ENCODE measurements at places on chromosomes 1 and 21. TPM values are rescaled to one million over a fixed set of nuclear protein-coding genes. Genes with fewer than 3 reads are reported as not detected.

DNA sequence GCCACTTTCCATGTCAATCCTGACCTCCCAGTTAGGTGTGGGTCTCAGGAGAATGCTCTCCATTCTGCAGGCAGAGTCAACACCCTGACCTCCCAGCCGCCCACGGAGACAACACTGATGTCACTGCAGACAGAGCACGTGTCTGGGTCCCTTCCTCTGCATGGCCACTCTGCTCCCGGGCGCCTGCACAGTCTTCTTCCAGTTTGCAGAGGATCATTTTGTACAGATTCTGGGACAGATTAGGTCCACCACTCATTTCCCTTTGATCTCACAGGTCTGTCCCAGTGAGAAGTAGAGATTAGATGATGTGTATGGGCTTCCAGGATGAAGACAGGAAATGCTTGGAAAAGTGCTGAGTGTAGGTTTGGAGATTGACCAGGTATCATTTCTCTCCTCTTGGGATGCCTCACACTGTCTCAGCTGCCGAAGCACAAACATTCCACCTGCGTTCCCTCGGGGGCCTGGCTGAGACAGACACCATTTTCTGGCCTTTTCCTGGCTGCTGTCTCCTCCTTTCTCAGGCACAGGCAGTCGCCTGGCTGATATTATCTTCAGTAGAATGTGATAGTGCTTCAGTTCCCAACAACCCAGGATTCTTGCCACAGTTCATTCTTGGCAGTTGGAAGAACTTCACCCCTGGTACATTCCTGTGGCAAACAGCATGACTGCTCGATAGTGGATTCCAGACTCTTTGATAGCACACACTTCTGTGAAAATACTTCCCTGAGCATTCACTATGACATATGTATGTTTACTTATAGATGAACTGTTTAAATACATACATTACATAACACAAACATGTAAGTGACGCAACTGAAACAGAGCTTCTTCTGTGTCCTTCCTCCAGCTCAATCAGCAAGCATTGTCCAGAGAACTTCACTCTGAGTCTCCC is 7.9 kb downstream of the MYBPHL start:
- H3K4me3 ChIP-seq = no peak overlapping the region
- no peak for DNase-seq
- H3K27me3 ChIP-seq = no peaks in the 10 kb centered on the region

DNA sequence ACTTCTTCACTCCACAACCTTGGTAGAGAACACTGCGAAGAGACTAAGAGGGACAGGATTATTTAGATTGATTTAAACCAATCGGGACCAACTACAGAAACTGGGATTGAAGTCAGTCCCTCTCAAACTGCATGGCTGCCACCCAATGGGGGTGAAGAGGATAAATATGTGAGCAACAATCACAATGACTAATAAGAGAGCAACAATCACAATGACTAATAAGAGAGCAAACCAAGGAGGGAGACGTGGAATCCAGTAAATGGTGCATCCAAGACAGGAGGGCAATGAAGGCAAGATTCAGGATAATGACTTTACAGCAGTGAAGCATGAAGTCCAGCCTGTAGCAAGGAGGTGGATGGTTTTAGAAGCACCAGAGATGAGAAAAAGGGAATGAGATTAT is 322.8 kb downstream of the TTLL7 start:
- DNase-seq = no peak
- no peak overlapping the region for H3K27ac ChIP-seq

DNA sequence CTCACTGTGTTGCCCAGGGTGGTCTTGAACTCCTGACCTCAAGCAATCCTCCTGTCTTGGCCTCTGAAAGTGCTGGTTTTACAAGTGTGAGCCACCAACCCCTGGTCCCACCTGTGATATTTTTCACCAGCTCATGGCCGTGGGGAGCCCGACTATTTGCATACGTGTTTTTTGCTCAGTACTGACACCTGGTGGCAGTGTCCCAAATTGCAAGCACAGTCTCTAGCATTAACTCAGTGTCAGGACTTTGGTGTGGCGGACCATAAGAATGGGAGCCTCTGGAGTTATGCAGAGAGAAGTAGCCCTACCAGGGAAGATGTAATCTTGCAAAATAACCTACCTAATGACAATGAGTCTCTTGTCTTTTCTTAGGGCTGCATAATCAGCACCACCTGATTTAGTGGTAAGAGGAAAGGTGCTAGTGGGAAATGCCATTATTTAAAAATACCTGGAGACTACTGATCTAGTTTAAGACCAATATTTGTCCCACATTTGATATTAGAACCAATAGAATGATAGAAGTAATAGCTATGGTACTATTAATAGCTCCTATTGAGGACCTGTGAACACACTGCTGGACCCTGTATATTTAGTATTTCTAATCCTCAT is 305.4 kb downstream of the DISC1 start:
- no peak overlapping the region for H3K27ac ChIP-seq
- no peak overlapping the region for H3K4me3 ChIP-seq
- H3K4me1 ChIP-seq = peaks cover 24% of the 10 kb centered on the region
- DNase-seq = no peak
- no peaks in the 10 kb centered on the region for H3K27me3 ChIP-seq
- H3K36me3 ChIP-seq = no peaks in the 10 kb centered on the region

- no peak for DNase-seq
- H3K36me3 ChIP-seq = no peaks in the 10 kb centered on the region
- H3K27ac ChIP-seq = no peak overlapping the region
- no peak overlapping the region for H3K4me3 ChIP-seq
Measured at GRCh38 chr21:27448960-27449359, 482.1 kb upstream of the ADAMTS5 start.

DNA sequence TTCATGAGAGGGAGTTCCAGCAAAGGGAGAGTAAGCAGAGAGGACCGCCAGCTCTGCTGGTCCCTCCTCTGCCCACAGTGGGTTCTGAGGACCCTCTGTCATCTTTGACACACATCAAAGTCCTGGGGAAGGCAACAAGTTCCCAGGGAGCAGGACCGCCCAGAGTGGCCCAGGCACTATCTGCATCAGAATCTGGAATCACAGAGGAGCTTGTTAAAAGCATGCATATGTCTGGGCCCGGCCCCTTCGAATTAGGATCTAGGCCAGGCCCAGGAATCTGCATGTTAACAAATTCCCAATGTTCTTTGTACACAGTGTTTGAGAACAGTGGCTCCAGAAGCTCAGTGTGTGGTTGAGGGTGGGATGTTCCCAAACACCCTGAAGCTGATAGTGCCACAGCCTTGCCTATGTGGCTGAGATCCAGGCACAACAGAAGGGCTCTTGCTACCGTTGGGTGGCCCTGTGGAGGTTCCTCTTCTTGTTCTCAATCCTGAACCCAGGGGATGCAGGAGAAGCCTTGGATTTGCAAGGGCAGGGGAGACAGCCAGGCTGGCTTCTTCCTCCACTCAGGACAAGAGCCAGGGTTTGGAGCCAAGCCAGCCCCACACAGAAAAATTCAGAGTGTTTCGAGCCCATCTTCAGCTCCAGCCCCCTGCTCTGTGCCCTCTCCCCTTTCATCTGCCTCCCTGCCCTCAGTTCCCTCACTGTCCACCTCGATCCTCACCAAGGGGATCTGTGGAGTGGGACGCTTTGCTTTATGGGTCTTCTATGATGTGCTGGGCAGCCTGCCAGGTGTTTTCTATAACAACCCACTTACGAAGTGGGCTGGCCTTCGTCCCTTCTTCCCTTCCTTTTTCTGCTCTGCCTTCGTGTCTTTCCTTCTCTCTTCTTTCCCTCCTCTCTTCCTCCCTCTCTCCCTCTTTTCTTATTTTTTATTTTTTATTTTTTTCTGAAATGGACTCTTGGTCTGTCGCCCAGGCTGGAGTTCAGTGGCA is 129.0 kb upstream of the TMPRSS2 start:
- H3K27ac ChIP-seq = no peak overlapping the region
- H3K36me3 ChIP-seq = no peaks in the 10 kb centered on the region
- peaks cover 24% of the 10 kb centered on the region for H3K4me1 ChIP-seq
- no peaks in the 10 kb centered on the region for H3K27me3 ChIP-seq

- no peak overlapping the region for H3K27ac ChIP-seq
- H3K4me3 ChIP-seq = no peak overlapping the region
- no peaks in the 10 kb centered on the region for H3K27me3 ChIP-seq
- DNase-seq = no peak
- no peaks in the 10 kb centered on the region for H3K4me1 ChIP-seq
Measured at GRCh38 chr1:30260318-30260717, 463.1 kb downstream of the MATN1 start.

GRCh38 chr1:33743221-33743998 is 120.5 kb upstream of the HMGB4 start:
- no peak overlapping the region for H3K27ac ChIP-seq
- no peaks in the 10 kb centered on the region for H3K4me1 ChIP-seq
- no peak overlapping the region for H3K4me3 ChIP-seq
- no peaks in the 10 kb centered on the region for H3K27me3 ChIP-seq
- peak; percentile 70 for DNase-seq

GRCh38 chr1:41620365-41621169 is 136.1 kb upstream of the EDN2 start:
- no peak overlapping the region for H3K4me3 ChIP-seq
- peaks cover 52% of the 10 kb centered on the region for H3K4me1 ChIP-seq
- H3K27me3 ChIP-seq = no peaks in the 10 kb centered on the region
- H3K36me3 ChIP-seq = no peaks in the 10 kb centered on the region
- no peak overlapping the region for H3K27ac ChIP-seq

DNA sequence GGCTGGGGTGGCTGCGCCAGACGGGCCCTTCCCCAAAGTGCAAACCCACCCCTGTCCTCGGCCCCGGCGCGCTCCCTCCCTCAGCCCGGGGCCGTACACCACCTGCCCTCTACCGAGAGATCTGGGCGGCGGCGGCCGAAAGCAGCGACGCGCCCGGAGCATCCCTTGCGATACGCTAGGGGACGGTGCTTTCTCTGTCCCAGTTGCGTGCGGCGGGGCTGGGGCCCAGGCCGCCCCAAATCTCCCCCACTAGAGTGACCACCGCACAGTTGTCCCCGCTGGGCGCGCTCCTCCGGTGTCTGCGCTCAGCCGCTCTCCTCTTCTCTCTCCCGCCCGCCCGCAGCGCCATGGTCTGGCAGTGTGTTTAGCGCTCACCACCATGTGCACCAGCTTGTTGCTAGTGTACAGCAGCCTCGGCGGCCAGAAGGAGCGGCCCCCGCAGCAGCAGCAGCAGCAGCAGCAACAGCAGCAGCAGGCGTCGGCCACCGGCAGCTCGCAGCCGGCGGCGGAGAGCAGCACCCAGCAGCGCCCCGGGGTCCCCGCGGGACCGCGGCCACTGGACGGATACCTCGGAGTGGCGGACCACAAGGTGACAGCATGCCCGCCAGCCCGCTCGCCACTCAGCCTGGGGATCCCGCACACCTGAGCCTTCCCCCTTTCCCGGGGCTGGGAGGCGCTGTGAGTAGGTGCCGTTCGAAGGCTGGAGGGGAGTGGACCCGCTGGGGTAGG is 1.0 kb downstream of the ST6GALNAC5 start:
- H3K4me1 ChIP-seq = no peaks in the 10 kb centered on the region
- no peaks in the 10 kb centered on the region for H3K36me3 ChIP-seq
- no peaks in the 10 kb centered on the region for H3K27me3 ChIP-seq
- peak overlapping the region; percentile 73 for H3K27ac ChIP-seq
- H3K4me3 ChIP-seq = peak overlapping the region; percentile 40

- peak overlapping the region; percentile 44 for H3K27ac ChIP-seq
- H3K4me3 ChIP-seq = no peak overlapping the region
- H3K36me3 ChIP-seq = no peaks in the 10 kb centered on the region
Measured at GRCh38 chr1:152440635-152441471, 26.8 kb upstream of the CRNN start.

RGS18 gene
- total RNA-seq = 0.98 TPM

PDE4DIP gene
- total RNA-seq = 32.4 TPM

DHRS3 gene
- total RNA-seq = 111 TPM

PALMD gene
- total RNA-seq = 39.5 TPM

CHIA gene
- not detected for total RNA-seq
